ENCODE measurements at places on chromosomes 11 and 22.

DNA sequence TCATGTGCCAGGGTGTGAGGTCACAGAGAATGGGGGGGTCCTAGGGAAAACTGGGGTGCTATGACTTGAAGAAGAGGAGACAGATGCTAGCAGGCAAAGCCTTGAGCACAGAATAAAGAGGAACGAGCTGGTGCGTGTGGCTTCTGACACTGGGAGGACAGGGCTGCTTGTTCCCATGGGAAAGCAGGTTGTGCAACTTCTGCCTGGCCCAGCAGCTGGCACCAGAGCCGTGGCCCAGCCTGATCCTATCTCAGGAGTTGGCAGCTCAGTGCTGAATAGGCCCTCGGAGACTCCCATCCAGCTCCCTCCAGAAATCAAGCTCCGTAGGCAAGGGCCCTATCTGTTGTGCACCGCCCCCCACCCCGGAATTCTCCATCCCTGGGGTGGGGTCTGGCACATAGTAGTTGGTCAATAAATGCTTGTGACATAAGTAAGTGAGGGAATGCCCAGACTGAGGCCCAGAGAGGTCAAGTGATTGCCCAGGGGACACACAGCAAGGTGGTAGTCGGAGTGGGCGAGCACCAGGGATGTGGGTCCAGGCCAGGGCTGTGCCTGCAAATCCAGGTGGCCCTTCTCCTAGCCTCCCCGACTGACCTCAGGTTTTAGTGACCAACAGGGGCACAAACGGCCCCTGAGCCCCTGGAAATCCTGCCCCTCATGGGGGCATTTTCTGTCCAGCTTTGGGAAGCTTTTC lies 19.5 kb upstream of the FADD start:
- DNase-seq = no peak

DNA sequence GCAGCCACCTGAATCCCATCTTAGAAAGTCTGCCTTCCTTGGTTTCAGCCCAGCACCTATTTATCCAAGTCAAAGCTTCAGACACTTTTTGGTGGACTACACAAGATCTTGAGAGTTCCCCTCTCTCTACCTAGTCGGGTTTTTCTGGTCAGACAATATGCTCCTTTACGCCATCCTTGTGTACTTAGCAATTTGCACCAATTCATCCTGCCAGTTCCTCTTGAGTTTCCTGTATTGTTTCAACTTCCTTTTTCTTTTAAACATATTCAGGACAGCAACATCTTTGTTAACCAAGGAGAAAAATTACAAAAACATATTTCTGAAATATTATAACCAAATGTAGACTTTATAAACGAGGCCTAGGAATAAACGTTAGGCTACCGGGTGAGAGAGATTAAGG lies 368.2 kb upstream of the CADM1 start:
- DNase-seq = no peak

DNA sequence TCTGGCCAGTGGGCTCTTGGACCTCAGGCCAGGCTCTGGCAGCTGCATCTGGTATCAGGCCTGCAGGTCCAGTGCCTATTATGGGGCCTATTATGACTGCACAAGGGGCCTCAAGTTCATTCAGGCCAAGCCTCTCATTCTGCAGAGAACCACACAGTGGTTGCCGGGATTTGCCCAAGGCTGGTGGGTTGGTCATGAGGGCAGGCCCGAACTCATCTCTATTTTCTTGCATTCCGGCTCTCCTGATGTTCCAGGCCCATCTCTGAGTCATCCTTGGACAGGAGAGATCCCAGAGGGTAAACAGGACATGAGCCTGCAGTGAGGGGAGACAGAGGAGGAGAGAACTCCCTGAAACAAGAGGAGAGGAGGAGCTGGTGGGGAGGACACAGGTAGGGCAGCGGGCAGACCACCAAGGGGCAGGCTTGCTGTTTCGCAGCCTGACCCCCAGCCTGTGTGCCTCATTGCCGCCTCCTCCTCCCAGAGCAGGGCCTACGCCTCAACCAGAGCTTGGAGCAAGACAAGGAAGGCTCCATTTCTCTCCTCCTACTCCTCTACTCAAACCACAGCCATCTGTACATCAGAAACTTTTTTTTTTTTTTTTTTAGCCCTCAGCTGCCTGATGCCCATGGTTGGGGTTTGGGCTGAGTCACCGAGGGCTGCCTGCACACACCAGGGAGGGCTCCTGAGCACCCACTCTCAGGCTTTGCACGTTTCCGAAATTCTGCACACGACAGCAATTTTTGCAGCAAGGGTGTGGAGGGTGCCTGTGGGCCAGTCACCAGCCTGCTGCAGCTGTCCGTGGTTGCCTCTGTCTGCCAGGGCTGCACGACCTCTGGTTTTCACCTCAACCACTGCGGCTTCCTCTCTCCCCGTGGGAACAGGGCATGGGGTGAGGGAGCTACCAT lies 12.7 kb upstream of the TREH start:
- DNase-seq = peak; percentile 87

GRCh38 chr22:31871480-31871879 lies 72.9 kb upstream of the YWHAH start:
- no peak for DNase-seq

Data from activated CD4-positive, alpha-beta T cell treated with anti-CD3 and anti-CD28 coated beads, Interleukin-2, amount 50 U/mL, for 16 hours (primary cell).